ENCODE measurements at places on chromosomes 3 and 15.

DNA sequence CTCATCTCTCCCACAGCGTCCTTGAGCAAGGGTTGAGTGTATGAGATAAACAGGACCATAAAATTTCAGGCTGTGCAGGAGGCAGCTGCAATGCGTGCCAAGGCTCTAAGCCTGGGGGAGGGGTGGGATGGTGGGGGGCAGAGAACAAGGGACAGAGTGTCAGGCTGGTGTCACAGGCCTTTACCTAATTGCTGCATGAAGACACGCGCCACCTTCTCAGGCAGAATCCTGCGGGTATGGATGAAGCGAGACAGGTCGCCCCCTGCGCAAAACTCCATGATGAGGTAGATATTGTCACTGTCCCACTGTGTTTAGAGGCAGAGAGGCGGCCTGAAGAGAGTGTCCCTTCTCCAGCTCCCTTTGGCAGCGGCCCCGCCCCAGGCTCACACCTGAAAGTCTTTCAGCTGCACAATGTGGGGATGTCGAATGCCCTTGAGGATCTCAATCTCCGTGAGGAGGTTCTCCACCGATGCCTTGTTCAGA lies 1.0 kb downstream of the ULK3 start:
- no peak for DNase-seq

- no peak for DNase-seq
Measured at GRCh38 chr3:157305392-157305791, 131.3 kb upstream of the PTX3 start.

- no peak for DNase-seq
Measured at GRCh38 chr3:123997543-123997942, 5.6 kb upstream of the ROPN1 start.

GRCh38 chr3:178369811-178370210 lies 166.4 kb upstream of the KCNMB2 start:
- no peak for DNase-seq

GRCh38 chr3:4887177-4887576 lies 92.1 kb upstream of the BHLHE40 start:
- no peak for DNase-seq

DNA sequence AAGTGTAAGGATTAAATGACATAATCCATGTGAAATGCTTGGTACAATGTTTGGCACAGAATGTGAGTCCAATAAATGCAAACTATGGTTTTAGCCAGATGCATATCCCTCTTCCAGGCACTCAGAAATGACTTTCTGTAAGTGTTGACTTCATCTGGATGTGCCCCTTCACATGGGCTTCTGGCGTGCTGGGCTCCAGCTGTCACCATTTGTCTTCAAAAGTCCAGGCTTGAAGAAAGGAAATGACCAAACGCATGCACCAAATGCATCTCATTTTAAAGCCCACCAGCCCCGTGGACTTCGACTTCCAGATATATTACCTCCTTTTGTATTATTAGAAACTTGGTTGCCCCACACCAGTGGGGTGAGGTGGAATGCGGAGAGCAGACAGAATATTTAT lies 23.7 kb downstream of the CRYGS start:
- DNase-seq: no peak

DNA sequence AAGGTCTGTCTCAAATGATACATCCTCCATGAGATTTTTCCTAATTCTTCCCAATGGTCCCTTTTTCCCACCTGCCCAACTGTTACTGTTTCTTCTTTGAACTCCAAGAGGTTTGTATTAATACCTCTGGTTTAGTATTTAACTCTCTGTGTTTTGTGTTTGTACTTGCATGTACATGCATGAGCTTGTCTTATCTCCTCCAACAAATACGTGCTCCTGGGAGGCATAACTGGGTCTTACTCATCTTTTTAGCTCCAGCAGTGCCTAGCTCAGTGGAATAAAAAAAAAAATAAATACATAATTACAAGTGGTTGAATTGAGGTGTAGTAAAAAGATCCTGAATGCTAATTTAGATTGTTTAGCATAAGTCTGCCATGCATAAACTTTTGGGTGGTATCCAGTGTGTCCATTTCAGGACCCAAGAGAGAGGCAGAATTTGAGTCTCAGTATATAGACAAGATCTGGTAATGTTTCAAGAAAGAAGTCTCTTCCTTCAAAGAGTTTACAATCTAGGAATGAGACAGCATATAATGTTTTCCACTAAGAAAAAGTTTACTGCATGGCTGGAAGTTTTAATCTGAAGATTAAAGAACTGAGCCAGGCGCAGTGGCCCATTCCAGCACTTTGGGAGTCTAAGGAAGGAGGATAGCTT lies 1.7 kb upstream of the LYSMD2 start:
- DNase-seq: no peak

GRCh38 chr3:150922611-150923010 lies 17.4 kb upstream of the MINDY4B start:
- DNase-seq: no peak

GRCh38 chr15:56734013-56734635 lies 815 bp upstream of the ZNF280D start:
- DNase-seq: no peak

DNA sequence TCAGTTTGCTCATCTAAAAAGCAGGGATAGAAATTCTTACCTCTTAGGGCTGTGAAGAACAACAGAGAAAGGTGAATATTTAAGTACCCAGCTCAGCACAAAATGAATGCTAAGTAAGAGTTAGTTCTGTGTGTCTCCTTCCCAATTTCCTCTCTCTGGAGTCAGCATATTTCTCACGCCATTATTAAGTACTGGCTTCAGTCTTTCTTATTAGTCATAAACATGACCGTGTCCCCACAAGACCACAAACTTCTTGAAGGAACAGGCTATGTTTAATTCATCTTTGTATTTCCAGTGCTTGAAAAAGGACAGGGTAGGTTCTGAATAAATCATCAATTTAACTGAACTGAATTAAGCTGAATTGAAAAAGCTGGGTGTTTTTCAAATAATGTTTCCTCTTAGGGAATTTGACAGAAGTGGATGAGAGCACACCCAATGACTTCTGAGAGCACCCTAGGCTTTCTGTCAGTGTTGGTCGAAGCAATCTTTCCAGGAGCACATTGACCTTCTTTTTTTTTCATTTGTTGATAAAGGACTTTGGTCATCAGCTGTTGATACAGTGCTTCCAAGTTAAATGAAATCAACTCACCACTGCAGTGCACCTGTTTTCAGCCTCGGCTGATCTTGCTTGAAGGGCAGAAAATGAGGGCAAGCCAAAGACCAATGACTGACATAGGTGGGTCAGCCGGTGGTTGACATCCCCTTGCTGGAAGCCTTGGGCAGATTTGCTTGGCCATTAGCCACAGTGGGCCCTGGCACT lies 324.6 kb downstream of the MFSD1 start:
- DNase-seq: no peak

DNA sequence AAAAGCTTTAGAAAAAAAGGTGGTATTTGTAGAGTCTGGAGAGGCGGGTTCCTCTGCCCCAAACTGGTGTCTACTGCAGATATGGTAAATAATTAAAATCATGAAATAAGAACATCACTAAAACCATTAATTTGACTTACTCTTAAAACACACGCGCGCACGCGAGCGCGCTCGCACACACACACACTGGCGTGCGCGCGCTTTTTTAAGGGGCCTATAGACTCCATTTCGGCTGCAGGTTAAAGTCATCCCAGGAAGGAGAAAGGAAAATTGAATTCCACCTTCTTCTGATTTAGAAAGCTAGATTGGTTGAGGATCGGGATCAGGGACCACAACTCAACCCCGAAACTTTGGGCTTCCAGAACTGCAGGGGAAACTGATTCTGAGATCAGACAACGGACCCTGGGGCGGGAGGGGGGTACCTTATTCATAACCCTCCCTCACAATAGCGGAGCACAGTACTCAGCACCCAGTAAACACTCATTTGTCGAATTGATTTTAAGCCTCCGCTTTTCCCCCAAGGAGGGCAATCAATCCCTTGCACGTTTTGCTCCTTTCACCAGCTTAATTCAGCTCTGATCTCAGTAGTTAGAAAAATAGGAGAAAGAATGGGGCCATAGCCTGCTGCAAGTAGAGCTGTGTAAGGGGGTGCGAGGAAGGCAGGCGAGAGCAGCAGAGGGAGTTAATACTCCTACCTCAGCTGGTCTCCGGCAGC lies 509 bp upstream of the LRRC3B start:
- no peak for DNase-seq
